ENCODE measurements at places on chromosomes 5 and 9. TPM values are rescaled to one million over a fixed set of nuclear protein-coding genes. Genes with fewer than 3 reads are reported as not detected.

DNA sequence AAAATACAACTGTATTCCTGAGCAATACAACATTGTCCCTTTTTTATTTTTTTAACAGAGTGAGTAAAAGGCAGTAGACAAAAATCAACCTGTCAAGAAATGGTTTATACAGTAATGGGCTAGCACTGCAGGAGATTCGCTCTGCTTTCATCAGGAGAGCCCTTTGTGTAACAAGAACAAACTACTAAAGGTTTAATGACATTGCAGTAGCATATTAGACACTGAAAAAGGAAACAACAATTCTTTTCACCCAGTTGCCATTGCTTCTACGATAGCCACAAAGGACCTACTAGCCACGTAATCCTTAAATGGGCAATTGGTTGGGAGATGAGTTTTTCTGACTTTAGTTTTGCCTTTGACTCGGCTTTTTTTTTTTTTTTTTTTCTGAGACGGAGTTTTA, 319.8 kb upstream of the TRPM3 start:
- DNase-seq = no peak

DNA sequence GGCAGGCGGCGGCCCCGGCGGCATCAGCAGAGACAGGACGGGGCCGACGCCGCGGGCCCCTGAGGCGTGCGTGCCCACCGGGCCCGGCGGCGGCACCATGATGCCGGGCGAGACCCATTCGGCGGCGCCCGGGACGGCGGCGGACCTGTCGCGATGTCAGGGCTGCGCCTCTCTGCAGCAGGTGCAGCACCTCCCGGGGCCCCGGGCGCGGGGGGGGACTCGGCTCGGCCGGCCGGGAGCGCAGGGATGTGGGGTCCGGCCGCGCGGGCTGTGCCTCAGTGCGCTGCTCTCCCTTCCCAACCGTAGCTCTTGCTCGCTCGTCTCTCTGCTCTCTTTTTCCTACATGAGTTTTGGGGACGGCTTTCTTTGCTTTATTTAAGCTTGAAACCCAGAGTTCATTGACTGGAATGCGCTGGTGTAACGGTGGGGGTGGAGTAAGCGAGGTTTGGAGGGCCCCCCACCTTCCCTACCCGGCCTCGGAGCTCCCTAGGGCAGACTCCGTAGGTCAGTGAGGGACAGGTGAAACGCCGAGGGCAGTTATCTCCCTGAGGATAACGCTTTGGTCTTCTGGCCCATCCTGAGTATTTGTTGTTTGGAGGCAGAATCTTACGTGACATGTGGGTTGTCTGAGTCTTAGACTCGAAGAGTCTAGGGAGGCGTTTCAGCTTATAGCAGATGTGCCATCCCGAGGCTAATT, 490 bp downstream of the ICE1 start:
- DNase-seq = no peak

PCDHGB3 gene
- 0.79 TPM for total RNA-seq

VCAN gene
- total RNA-seq = 13.8 TPM

- DNase-seq = peak; percentile 67
These were observed 545 bp downstream of the CDKN2B-AS1 start for GRCh38 chr9:21995006-21995665.

- DNase-seq = peak; percentile 41
These were observed 47.8 kb downstream of the ARHGAP26 start for GRCh38 chr5:142817949-142818431.

GRCh38 chr5:95590880-95591279, 29.0 kb upstream of the GPR150 start:
- DNase-seq = no peak

LMX1B gene
- total RNA-seq = not detected

- DNase-seq = no peak
These were observed 4.2 kb downstream of the SLC1A3 start for GRCh38 chr5:36610621-36611020.

- no peak for DNase-seq
These were observed 6.7 kb downstream of the KCNIP1 start for GRCh38 chr5:170510559-170510958.

DNA sequence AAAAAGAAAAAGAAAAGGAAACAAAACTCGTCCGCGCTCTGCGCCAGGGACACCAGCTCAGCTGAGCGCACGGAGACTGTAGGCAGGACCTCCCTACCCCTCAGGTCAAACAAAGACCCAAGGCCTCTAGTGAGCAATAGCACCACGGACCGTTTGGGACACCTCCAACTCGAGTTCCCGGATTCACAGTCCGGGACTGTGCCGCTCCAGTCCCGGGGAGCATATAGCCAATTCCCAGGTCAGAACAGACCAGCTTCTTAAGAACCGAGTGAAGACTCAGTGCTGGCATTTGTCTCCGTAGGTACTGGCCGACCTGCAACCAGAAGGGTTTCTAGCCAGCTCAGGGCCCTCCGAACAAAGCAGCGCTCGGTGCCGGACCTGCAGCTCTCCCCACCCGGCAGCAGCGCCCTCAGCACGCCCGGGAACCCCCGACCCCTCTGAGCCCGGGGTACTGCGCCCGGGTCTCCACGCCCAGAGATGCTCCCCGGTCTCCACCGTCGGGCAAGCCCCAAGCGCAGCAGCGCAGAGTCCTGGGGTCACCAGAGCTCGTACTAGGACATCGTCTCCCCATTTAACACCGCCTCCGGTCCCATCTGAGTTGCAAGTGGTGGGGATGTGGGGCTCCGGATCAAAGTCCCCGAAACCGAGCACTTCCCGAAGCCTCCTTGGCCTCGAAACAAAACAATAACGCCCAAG, 591 bp downstream of the ABCA1 start:
- DNase-seq = peak; percentile 72
